ENCODE measurements at places on chromosomes 2 and 18.

DNA sequence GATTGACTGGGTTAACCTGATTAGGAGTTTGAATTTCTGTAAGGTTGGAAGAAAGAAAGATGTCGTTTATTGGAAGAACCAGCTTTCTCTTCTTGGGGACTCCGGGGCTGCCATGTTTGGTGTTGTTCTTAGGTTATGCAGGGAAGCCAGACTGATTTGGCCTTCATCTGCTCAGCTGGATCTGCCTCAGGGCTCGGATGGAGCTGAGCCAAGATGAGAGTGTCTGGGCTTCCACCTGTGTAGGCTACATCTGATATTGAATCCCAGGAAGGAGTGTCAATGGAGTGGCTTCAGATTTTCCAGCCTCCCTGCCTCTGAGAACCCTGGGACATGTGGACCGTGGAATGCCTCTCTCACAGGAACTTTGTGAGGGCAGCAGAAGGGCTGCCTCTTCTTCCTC lies 126.1 kb downstream of the WDSUB1 start:
- no peak for DNase-seq

- DNase-seq: no peak
Observed at GRCh38 chr2:132550946-132551345, 119.1 kb downstream of the LYPD1 start.

- DNase-seq: no peak
Observed at GRCh38 chr2:52463457-52463856, 1304.1 kb upstream of the CHAC2 start.

GRCh38 chr2:133801946-133802345 lies 233.7 kb upstream of the NCKAP5 start:
- DNase-seq: no peak

DNA sequence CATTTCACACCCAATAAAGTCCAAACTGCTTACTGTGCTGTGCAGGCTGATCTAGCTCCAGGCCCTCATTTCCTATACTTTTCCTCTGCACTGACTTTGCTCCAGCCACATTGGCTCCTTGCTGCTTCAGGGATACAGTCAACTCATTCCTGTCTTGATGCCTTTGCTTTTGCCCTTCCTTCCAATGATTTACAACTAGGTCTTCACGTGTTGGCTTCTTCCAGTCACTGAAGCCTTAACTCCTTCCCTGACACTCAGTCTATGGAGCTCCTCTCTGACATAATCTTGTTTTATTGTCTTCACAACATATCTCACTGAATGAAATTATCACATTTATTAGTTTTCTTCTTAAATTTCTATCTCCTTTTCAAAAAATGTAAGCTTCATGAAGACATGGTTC lies 16.9 kb upstream of the C18orf32 start:
- DNase-seq: no peak

GRCh38 chr18:32735781-32736180 lies 37.0 kb downstream of the KLHL14 start:
- DNase-seq: no peak

DNA sequence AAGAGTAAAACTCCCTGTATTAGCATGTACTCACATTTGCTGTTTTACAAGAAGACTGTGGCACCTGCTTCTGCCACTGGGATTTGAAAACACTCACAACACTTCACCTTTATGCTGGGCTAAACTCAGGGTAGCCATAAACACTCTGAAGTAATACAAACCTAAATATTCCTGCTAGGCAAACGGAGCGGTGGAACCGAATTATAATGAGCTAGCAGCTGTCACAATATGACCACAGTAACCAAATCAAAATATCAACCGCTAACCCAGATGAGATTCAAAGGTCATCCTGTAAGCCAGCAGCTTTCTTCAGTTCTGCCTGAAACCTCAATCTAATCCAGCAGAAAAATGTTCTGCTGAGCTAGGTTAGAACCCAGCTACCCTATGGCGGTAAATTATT lies 132.1 kb downstream of the TCF4 start:
- no peak for DNase-seq

DNA sequence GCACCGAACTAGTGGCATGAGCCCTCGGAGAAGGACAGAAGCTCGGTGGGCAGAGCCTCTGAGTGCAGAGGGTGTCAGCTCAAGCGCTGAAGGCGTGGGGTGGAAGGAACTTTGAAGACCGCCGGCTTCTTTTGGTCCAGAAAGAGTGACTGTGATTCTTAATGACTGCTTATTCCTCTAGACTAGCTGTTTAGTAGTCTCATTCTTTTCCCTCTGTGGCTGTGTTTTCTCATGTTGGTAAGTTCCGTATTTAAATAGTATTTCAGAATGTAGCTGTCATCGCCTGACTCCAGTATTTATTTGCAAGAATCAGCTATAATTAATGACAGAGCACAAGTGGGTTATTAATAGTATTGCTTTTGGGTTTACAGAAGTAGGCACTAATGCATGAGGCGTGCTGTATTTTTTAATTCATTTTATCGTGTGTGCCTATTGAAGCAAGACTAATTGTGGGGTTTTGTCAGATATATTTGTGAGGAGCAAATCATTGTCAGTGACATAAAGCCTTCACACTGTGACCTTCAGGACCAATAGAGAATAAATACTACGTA lies 80.8 kb upstream of the NFATC1 start:
- no peak for DNase-seq

- no peak for DNase-seq
Observed at GRCh38 chr2:198314559-198315153, 510.3 kb downstream of the PLCL1 start.

GRCh38 chr2:18831916-18832510 lies 242.6 kb upstream of the NT5C1B start:
- no peak for DNase-seq

DNA sequence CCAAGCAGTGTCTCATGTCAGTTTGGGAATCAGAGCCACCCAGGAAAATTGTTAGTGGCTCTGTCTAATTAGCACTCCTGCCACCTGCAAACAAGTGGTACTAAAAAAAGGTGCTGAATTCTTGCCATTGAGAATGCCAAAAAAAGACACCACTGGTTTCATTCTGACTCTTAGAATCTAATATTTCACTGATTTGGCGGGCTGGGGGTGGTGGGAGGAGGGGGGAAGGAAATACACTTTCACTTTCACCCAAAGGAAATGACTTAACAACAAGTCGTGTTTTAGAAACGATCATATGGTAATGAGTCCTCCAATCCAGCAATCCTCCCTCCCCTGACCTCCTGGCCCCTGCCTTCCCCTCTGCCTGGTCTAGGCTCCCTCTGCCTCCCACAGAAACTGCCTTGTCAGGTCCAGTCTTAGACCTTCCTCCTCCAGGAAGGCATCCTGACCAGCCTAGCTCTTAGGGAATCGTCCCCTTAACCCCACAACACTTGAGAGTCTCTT lies 4.4 kb upstream of the KLHL29 start:
- peak; percentile 29 for DNase-seq

- no peak for DNase-seq
Observed at GRCh38 chr2:232214053-232214452, 164.5 kb upstream of the ALPP start.

GRCh38 chr2:58239243-58239925 lies 1.7 kb downstream of the FANCL start:
- DNase-seq: no peak

- DNase-seq: no peak
Observed at GRCh38 chr2:68127358-68128242, 30.1 kb upstream of the PNO1 start.

- no peak for DNase-seq
Observed at GRCh38 chr2:235663875-235664274, 170.0 kb downstream of the AGAP1 start.

DNA sequence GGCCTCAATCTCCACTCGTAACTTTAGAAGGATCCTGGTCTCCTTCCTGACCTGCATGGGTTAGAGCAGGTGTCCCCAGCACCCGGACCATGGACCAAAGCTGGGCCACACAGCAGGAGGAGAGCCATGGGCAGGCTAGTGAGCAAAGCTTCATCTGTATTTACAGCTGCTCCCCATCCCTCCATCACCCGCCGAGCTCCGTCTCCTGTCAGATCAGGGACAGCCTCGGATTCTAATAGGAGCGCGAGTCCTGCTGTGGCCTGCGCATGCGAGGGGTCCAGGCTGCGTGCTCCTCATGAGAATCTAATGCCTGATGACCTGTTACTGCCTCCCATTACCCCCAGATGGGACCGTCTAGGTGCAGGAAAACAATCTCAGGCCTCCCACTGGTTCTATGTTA lies 297.7 kb upstream of the SALL3 start:
- no peak for DNase-seq

- DNase-seq: no peak
Observed at GRCh38 chr2:45871025-45871424, 219.6 kb downstream of the PRKCE start.

DNA sequence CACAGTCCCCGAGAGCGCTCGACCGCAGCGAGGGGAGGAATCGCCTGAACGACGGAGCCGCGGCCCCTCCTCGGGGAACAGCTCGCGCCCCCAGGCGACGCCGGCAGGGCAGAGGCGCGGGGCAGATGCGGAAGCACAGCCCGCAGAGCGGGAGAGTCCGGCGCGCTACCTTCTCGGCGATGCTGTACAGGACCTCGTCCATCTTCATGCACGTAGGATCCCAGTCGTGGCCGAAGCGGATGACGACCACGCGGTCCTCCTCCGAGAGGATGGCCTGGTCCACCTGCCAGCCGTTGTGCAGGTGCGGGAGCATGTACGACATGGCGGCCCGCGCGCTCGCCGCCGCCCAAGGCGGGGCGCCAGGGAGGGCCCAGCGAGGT lies 302 bp downstream of the TXNL4A start:
- DNase-seq: peak; percentile 21

GRCh38 chr2:117199511-117199910 lies 615.0 kb upstream of the DDX18 start:
- DNase-seq: no peak

DNA sequence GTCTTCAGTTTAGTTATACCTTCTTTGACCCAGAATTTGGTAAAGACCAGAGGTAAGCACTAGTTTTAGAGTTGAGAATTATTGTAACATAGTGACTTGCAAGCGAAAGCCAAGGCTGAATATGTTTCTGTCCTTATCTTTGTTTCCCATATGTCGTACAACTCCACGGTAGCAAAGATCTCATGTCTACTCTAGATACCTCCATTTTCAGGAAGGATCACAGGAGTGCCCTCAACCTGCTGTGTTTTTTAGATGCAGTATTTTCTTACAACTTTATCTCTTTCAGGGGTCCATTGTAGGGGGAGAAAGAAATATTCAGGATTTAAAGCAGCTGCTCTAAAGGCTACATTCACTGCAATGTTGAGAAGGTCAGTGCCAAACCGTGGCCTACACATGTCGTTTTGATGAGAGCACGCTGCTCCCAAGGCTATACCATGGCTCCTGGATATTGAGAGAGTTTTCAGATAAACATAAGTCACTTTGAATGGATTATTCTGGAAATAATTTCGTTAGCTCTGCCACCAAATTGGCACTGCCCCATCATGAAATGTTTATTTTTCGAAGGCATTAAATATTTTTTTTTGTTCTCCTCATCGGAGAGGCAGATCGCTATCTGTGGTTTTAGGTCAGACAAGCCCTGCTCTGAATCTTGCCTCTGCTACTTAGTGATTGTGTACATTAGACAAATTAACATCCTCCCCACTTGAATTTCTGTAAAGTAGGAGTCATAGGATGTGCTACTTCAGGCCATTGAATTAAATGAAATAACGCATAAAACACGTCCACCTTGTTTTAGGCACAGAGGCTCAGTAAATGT lies 2.1 kb downstream of the RHBDD1 start:
- no peak for DNase-seq

DNA sequence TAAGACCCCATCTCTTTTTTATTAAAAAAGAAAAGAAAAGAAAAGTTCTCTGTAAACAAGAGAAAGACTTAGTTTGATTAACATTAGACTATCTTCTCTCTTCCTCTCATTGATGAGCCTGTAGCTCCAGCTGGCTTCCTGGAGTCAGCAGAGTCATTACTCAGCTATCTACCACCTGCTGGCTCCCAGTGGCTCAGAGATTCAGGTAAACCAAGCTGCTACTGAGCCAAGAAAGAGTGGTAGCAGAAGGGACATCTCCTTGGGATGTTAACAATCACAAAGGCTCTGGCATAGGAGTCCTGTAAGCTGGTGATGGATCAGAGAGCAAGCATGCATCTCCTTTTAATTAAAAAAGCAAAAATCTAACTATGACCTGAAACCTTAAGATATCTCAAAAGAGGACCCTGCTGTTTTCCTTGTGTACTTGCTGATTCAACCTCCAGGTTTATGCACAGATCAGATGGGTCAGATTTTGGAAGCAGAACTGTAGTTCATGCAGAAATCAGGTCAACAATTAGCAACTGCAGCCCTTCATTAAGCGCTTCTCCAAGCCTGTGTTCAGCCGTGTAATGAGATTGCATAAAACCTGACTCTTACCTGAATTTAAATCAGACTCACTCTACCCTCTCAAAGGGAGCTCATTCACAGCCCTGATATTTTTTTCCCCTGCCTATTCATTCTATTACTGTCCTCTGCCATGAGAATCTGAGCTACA lies 225.8 kb downstream of the RNF152 start:
- no peak for DNase-seq

GRCh38 chr2:37098416-37099118 lies 14.2 kb downstream of the GPATCH11 start:
- DNase-seq: no peak

DNA sequence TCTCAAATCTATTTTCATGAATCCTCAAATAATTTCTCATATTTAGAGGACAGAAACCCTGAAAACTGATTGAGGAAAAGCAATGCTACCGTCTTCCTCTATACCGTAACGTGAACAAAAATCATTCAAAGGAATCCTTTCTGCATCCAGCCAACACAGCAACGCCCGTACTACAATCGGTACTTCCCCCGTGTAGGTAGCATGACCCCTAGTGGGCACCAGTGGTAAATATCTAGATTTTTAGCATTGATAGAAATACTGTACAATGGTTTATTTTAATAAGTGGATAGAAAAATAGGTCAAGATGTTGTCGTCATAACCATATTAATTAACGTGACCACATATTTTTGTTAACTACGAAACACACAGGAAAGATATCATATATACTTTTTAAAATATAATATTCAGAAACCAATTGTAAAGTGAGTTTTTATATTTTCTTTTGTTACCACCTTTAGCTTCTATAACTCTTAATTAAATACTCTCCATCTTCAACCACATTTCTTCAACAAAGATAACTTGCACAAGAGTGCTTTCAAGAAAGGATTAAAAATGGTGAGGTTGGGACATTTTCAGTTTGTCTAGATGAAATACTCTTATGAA lies 194.1 kb downstream of the SS18 start:
- DNase-seq: peak; percentile 4

DNA sequence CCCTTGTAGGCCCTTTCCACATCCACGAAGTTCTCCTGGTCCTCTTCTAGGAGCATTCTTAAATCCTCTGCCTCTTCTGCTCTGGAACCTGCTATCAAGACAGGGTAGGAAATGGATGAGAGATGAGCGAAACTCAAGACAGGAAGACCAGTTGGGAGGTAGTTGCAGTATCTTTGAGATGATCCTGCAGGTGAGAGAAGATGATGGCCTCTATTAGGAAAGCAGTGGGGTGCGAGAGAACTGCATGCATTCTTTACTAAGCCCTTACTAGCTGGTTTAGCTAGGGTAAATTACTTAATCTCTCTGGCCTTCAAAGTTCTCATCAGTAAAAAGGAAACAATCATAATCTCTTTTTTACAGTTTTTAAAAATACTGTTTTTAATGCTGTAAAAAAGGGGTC lies 47.0 kb downstream of the VSNL1 start:
- no peak for DNase-seq

Measured in stimulated activated CD4-positive, alpha-beta T cell treated with anti-CD3 and anti-CD28 coated beads, Interleukin-12 subunit alpha, Interleukin-12 subunit beta, amount 100 ng/mL, for 24 hours (primary cell).